ENCODE measurements at places on chromosomes 1 and 21.

- DNase-seq = no peak
Measured at GRCh38 chr1:164977561-164977960, 379.0 kb downstream of the LMX1A start.

- DNase-seq = no peak
Measured at GRCh38 chr1:12603224-12603623, 14.8 kb downstream of the DHRS3 start.

DNA sequence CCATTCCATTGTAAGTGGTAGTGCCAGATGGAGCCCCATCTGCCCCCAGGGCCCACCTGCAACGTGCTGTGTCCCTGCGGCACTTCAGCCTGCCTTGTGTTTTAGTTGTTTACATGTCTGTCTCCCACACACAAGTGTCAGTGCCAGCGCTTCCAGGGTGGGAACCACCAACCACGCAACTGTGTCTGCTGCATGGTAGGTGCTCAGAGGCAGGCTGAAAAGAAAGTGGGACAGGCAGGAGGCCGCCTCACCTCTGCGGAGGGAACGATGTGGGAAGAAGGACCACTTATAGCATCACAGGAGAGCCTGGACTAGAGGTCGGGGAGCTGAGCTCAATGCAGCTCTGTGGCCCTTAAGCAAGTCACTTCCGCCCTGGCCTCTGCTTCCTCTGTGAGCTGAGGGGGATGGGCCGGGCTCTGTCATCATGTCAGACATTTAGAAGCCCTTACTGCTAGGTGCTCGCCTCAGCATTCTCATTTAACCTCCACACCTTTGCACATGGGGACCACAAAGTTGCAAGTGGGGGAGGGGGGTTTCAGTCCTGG, 17.9 kb downstream of the SLC9A1 start:
- no peak for DNase-seq

- DNase-seq = no peak
Measured at GRCh38 chr21:41783476-41784180, 16.8 kb upstream of the RIPK4 start.

DNA sequence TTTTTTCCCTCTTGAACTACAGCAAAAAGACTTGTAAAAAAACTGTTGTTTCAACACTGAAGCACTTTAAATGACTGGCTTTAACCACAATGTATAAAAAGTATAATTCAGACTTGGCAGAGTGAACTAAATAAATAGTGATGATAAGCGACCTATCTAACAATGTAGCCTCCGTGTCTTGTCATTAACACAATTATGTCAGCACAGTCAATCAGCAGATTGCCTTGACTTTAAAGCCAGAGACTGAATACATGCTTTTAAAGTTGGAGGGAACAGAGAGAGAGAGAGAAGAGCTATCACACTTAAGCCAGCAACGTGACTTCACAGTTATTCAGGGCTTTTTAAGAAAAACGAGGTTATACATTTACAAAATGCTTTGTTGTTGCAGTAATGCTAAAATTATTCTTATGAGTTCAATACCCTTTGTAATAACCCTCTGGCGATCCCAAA, 378.1 kb downstream of the LMO4 start:
- no peak for DNase-seq

DNA sequence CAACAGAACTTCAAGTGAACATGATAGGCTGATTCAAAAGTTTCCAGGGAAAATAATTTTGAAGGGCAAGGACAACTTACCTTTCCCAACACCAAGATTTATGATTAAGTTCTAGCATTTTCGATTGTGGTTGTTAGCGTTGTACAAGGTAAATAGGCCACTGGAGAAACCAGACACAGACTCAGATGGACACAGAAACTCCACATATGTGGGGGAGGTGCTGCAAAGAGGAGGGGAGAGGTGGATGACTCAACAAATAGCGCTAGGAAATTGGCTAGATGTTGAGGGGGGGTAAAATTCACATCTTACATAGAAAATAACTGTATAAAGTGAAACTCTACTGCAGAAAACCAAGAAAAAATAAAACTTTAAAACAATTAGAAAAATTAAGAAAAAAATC, 564.4 kb downstream of the MATN1 start:
- DNase-seq = no peak

- no peak for DNase-seq
Measured at GRCh38 chr21:43981871-43982210, 30.3 kb upstream of the TRAPPC10 start.

GRCh38 chr1:191592039-191592438, 566.2 kb upstream of the RGS18 start:
- no peak for DNase-seq

- DNase-seq = peak; percentile 69
Measured at GRCh38 chr1:235253219-235253962, 74.6 kb downstream of the ARID4B start.

GRCh38 chr1:116712510-116712909, 41.7 kb upstream of the CD2 start:
- no peak for DNase-seq

DNA sequence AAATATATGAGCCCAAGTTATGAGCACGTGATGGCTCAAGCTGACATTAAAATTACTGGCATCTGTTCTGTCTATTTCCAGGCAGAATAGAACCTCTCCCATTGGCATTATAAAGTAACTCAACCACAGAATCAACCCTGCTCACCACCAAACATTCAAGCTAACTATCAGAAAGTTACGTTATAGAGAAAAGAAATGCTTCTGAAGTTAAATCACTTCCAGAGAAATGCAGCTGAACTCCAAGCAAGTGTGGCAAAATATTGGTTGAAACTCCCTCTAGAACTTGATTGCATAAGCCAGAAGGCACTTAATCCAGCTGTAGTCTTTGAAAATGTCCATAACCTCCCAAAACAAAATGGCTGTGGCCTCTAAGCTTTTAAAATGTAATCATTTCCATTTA, 36.2 kb upstream of the UBE2U start:
- no peak for DNase-seq

- no peak for DNase-seq
Measured at GRCh38 chr21:45996311-45997204, 15.0 kb downstream of the COL6A1 start.

DNA sequence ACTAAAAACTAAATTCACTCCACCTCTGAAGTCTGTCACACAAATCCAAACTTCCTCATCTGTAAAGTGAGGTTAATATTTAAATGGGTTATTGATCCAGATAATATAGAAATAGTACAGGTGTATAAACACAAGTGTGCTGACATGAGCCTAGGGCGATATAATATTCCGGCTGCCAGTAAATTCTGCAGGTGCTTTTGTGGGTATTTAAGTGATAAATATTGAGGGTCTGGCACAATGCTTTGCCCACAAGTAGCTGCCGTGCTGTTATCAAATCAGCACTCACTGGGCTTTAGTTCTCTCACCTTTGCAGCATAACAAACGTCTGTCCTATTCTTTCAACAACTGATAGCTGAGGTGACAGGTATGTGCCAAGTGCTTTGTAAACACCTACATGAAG, 7.6 kb downstream of the PABPC4 start:
- DNase-seq = no peak

Data from Panc1 (cell line).